ENCODE measurements at places on chromosomes 1 and 21. TPM values are rescaled to one million over a fixed set of nuclear protein-coding genes. Genes with fewer than 3 reads are reported as not detected.

DEPDC1 gene
- polyA plus RNA-seq: 10.8 TPM

TEKT2 gene
- polyA plus RNA-seq: 15.6 TPM

TRNP1 gene
- 2.6 TPM for polyA plus RNA-seq

C1orf122 gene
- 24.8 TPM for polyA plus RNA-seq

LRRN2 gene
- 4.2 TPM for polyA plus RNA-seq

- no peak for DNase-seq
These were observed 188.6 kb upstream of the C1orf174 start for GRCh38 chr1:4088676-4089075.

DNA sequence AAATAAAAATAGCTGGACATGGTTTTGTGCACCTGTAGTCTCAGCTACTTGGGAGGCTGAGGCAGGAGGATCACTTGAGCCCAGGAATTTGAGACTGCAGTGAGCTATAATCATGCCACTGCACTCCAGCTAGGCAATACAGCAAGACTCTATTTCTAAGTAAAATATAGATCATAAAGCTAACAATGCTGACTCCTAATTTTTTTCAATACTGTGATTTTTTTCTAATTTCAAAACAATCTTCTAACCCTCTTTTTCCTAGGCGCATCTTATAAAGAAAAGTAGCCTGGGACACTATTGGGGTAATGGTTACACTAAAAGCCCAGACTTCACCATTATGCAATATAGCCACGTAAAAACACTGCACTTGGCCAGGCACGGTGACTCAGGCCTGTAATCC is 81.3 kb downstream of the PTPN14 start:
- no peak for DNase-seq

DNA sequence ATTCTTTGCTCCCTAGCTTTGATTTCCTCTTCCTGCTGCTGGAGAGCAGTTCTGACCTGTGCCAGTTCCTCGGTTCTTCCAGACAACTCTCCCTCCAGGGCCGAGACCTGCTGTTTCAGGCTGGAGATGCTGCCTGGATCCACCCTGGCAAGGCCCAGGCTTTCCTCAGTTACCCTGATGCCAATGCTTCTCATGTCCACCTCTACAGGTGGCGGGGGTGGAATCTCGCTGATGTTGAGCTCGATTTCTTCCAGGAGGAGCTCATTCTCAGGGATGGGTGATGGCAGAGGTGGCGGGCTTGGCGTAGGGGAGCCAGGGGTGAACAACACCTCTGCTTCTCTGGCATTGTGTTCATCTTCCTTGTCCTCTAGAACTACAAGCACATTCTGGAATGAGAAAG is 45.3 kb downstream of the KANK4 start:
- no peak for DNase-seq

- no peak for DNase-seq
These were observed 2.9 kb downstream of the BLACAT1 start for GRCh38 chr1:205452933-205453332.

DNA sequence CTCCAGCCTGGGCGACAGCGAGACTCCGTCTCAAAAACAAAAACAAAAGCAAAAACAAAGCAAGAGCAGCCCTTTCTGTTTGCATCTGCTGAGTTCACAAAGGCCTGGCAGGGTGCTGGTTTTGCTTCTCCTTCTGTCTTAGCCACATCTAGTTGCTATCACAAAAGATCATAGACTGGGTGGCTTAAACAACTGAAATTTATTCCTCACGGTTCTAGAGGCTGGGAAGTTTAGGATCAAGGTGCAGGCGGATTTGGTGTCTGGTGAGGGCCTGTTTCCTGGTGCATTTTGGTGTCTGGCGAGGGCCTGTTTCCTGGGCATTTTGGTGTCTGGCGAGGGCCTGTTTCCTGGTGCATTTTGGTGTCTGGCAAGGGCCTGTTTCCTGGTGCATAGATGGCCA is 471.3 kb downstream of the CAMTA1 start:
- DNase-seq: no peak

DNA sequence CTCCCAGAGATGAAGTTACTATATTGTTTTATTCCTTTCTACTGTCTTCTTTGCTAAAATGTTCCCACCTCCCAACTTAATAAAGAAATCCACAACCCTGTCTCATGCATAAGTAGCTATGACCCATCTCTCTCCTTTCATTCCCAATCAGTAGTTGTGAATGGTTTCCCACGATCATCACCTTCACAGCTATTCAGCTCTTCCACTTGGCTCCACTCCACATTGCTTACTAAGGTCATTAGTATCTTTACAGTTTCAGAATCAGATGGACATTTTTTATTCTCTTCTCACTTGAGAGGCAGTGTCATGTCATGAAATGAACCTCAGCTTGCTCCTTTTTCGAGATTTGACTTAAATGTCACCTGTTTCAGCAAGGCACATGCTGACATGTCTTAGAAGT is 47.1 kb upstream of the COG2 start:
- no peak for DNase-seq

DNA sequence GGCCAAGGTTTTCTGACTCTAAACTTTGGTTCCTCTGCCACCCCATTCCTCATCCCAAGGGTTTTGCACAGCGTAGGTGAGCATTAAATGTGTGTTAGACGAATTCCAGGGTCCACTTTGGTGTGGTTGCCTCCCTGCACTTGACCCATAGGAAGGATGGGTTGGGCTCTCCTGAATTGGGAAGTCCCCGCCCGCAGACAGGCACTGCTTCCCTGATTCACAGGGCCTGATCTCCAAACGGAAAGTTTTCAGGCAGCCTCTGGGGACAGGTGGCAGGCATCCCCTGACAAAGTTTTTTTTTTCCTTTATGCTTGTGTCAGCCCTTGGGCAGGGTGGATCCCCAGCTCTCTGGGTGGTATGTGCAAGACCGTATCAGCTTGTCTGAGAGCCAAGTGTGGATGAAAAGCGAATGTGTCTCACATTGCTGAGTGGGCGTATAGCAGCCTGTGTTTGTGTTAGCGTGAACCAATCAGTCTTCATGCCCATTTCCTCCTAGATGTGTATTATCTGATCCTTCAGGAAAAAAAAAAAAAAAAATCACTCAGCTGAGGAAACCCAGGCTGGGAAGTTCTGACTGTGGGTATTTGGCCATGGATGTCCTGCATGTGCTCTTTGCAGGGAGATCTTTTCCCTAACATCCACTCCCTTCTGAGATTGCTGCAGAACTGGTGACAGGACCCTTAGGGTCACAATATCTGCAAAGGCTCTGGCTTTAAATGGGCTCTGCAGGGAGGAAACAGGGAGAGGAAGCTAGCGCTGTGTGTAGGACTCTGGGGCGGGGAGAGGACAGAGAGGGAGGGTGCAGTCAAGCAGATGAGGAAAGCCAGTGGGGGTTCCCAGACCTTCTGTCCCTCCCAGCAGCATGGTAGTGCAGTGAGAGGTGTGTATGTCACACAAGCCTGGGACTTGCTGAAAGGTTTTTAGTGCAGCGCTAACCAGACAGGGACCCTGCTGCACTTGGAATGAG is 42.2 kb upstream of the TRABD2B start:
- peak; percentile 76 for DNase-seq

DNA sequence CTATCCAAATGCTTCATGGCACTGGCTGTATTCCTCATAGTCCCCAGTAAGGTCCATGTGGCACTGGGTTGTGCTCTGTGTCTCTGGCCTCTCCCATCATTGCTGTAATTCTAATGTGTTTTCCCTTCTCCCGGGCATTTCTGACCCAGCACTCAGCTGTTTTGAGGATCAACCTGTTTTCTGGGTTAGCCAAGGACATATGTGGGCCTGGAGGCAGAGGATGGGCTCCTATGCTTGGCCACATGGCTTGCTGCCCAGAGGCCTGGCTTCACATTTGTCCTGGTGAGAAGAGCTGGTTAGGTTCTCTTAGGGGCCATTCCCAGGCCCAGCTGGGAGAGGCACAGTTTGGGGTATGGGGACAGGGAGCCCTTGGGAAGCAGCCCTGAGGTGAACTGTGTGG is 103.1 kb downstream of the FAM78B start:
- DNase-seq: no peak

DNA sequence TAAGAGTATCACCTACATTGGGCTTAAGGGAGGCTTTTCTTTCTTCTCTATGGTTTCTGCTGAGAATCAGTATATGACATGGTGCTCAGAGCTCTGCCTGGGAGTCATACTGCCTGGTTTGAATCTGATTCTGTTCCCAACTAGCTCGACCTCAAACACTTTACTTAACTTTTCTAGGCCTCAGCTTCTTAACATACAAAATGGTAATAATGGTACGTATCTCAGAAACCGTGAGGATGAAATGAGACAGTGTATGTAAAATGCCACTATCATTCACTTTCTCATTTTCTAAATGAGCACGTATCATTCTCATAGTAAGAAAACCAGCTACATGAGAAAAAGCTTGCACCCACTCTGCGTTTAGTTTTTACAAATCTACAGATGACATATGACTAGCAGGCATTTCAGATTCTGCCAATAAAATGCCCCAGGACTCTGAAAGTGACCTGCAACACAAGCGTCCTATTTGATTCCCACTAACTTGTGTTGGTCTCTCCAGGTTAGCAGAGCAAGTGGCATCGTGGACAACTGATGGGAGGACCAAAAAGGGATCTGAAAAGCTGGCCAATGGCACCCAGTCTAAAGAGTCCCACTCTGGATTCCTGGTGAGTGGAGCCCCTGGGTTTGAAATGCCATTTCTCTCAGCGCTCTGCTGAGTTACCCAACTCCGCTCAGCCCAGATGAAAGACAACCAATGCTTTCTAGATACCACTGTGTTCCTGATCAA is 6.1 kb downstream of the CTNNBIP1 start:
- DNase-seq: no peak

GRCh38 chr21:14115646-14116045 is 95.1 kb downstream of the LIPI start:
- DNase-seq: no peak

- DNase-seq: no peak
These were observed 8.7 kb upstream of the TNFRSF14 start for GRCh38 chr1:2547210-2548067.

DNA sequence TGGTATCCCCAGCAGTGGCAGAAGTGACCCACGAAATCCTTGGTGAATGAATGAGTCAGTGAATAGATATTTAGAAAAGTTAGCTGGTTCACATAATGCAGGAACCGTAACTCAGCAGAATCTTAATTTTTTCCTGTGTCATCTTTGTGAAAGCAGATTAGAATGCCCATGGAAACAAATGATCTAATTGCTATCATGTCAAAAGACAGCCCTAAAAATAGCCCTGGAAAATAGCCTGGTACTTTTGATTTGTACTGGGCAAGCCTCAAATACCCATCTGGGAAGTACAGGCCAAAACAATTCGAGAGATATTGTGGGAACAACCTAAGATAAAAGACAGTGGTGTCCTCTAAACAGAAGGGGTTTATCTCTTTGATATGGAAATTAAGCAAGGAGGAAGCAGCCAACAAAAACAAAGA is 21.1 kb downstream of the FYB2 start:
- no peak for DNase-seq

DNA sequence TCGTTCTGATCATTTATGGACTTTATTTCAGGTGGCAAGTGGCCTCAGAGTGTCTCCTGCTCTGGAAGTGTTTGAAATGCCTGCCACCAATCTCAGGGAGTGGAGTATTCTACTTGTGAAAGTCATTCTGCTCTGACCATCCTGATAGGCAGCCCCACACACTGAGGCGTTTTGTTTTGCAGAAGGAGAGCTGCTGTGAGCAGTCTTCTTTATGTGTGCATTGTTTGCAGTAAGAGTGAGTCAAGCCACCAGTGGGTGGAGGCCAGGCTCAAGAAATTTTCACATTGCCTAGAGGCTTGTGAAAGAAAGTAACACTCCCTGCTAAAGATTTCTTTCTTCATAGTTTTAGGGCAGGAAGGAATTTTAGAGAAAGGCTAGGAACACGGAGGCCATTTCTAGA is 204.4 kb downstream of the SLC35F3 start:
- no peak for DNase-seq

DNA sequence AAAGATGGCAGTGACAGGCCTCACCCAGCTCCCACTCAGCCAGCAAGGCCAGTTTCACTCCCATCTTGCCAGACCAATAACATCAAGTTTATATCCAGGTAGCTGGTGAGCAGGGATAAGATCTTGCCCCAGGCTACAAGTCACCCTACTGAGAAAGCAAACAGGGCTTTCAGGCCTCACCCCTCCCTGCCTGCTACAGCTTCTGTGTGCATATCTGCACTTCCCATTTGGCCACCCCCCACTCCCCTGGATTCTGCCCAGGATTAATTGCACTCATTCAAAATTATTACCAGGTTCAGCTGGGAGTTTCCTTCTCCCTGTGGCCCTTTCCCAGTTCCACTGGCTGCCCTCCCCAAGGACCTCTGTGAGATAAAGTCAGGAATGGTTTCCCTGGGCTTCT is 352.1 kb downstream of the TBX15 start:
- no peak for DNase-seq

DNA sequence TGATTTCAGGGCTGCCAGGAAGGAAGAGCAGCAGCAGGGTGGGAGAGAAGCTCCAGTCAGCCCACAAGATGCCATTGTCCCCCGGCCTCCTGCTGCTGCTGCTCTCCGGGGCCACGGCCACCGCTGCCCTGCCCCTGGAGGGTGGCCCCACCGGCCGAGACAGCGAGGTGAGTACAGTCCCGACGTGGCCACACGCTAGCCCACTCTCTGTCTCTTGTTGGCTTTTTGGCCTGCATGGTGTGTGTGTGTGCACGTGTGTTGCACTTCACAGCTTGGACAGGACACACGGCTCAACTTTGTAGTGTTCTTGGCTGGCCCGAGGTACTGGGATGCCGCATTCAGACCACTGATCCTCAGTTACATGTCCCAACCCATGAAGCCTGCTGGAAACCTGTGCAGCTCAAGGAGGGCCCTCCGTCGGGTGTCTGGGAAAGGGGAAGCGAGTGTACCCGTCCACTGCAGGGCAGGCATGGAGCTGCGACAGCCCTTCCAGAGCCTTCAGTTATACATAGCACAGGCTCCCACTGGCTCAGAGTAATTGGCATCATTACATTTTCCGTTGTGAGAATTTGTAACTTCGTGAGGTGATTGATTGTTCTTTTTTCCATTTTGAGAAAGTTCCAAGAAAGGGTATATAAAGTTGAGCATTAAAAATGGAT is 454 bp downstream of the CORT start:
- no peak for DNase-seq

DNA sequence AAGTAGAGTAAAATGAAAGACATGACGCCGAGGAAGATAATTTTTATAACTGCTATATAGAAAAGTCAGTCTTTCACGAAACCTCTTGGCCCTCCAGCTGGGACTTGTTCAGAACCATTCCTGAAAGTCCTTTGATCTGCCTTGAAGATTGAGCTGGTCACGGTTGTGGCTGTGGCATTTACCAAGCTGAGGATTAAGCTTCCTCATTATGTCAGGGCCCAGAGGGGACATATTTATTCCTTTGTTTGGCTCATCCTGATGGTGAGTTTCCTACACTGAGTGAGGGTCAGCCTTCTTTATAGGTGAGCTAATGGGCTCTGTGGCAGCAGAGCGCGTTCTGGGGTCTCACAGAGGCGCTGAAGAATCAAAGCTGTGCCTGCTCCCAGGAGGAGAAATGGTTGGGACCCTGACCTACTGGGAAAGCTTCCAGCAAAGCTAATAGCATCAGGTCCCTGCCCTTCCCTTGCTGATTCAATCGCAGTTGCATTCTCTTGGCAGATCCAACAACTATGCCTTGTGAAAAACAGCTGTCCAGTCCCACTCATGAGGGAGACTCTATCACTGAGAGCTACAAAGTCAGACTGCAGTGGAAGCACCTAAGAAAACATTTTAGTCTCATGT is 43.2 kb upstream of the PBX1 start:
- DNase-seq: peak; percentile 21

- no peak for DNase-seq
These were observed 14.3 kb downstream of the TSPAN2 start for GRCh38 chr1:115074839-115075534.

- no peak for DNase-seq
These were observed 499.3 kb upstream of the ADAMTS5 start for GRCh38 chr21:27466140-27466539.

- no peak for DNase-seq
These were observed 52.2 kb upstream of the ROR1 start for GRCh38 chr1:63721531-63722189.

Measured in right lung (tissue), 10 donors.